ENCODE measurements at places on chromosomes 6 and 20.

GRCh38 chr6:5141046-5141445, 55.9 kb downstream of the PPP1R3G start:
- no peak for DNase-seq
- no peaks in the 10 kb centered on the region for H3K27me3 ChIP-seq
- H3K36me3 ChIP-seq = no peaks in the 10 kb centered on the region
- H3K27ac ChIP-seq = no peak overlapping the region
- no peak overlapping the region for H3K4me3 ChIP-seq

DNA sequence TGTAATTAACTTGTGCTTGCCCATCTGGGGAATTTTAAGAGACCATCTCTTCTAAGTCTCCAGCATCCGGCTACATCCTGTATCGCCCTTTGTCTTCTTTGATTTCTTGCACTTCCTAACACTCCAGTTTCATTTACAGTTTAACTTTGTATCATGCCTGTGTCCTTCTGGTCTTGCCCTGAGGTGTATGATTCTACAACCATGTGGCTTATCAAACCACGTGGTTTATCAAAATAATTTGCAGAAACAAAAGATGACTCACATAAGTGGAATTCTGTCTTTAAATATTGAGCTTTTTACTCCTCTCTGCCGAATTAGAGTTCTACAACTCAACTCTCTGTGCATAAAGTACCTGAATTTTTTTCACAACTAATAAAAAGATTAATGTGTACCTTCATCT, 580.7 kb downstream of the KIF16B start:
- no peak overlapping the region for H3K4me3 ChIP-seq
- no peaks in the 10 kb centered on the region for H3K36me3 ChIP-seq
- DNase-seq = no peak
- no peaks in the 10 kb centered on the region for H3K27me3 ChIP-seq

GRCh38 chr6:15352845-15353244, 107.0 kb downstream of the JARID2 start:
- DNase-seq = no peak
- peaks cover 3% of the 10 kb centered on the region for H3K4me1 ChIP-seq
- H3K27ac ChIP-seq = no peak overlapping the region
- no peaks in the 10 kb centered on the region for H3K27me3 ChIP-seq
- H3K36me3 ChIP-seq = no peaks in the 10 kb centered on the region
- no peak overlapping the region for H3K4me3 ChIP-seq

GRCh38 chr20:23049201-23050075, at the start of gene THBD:
Gene THBD, minus strand, starts transcription at chr20:23049672. Its CDS starts 168 bp downstream, at chr20:23049504.
- peak within 1 kb of the TSS; percentile 91 for H3K27ac ChIP-seq
- no peaks in the 10 kb centered on the region for H3K27me3 ChIP-seq
- peaks cover 23% of the 10 kb centered on the region for H3K4me1 ChIP-seq
- H3K36me3 ChIP-seq = no peaks in the 10 kb centered on the region
- peak within 1 kb of the TSS; percentile 67 for H3K4me3 ChIP-seq

DNA sequence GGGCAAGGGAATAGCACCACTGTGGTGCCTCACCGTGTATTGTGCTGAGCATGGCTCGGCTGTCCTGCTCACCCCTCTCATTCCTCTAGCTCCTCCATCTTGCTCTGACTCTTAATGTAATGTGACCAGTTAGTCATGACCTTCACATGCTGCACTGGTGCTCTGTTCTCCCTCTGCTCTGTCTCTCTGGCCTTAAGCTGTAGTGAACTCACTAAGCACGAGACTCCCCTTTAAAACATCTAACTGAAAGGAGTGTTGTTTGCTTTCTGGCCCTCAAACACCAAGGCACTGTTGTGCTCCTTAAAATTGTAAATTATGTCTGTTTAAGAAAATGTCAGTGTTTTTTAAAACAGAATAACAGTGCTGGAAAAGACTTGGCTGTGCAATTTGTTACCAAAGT, 140.4 kb downstream of the HDGFL1 start:
- H3K36me3 ChIP-seq = no peaks in the 10 kb centered on the region
- no peak overlapping the region for H3K27ac ChIP-seq
- H3K27me3 ChIP-seq = no peaks in the 10 kb centered on the region
- peaks cover 9% of the 10 kb centered on the region for H3K4me1 ChIP-seq

DNA sequence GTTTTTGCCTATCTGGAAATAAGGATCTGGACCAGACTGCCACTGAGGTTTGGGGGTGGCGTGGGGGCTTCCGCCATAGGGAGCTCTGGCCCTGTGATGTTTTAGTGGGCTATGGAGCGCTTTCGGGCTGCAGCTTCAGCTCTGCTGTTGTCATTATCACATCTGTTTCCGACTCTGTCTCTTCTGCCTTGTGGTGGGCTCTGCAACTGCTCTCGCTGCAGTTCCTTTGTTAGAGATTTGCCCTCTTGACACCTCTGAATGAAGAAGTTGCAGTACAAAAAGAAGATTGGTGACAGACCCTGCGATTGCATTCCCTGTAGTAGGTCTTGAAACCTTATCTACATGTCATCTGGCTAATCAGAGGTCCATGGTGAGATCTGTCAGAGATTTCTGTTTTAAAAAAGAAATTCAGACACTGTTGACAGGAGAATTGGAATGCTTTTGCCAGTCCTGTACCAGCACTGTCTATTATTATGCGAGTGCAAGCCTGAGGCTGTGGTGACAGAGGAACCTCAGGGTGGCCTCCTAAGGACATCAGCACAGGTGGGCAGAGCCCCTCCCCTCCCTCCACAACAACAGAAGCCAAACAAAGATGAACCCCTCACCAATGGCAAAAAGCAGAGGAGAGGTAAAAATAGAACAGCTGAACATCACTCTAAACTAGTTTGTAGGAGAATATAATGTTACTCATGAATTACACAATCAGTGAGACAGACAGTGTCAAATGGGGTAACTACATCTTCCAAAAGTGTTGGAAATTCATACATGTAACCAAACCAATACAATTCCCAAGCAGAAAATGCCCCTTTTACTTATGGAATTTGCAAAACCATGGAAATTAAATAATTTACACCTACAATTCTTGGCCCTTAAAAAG, 63.5 kb upstream of the DEFB112 start:
- H3K27ac ChIP-seq = no peak overlapping the region
- DNase-seq = no peak
- H3K36me3 ChIP-seq = no peaks in the 10 kb centered on the region
- H3K27me3 ChIP-seq = no peaks in the 10 kb centered on the region

DNA sequence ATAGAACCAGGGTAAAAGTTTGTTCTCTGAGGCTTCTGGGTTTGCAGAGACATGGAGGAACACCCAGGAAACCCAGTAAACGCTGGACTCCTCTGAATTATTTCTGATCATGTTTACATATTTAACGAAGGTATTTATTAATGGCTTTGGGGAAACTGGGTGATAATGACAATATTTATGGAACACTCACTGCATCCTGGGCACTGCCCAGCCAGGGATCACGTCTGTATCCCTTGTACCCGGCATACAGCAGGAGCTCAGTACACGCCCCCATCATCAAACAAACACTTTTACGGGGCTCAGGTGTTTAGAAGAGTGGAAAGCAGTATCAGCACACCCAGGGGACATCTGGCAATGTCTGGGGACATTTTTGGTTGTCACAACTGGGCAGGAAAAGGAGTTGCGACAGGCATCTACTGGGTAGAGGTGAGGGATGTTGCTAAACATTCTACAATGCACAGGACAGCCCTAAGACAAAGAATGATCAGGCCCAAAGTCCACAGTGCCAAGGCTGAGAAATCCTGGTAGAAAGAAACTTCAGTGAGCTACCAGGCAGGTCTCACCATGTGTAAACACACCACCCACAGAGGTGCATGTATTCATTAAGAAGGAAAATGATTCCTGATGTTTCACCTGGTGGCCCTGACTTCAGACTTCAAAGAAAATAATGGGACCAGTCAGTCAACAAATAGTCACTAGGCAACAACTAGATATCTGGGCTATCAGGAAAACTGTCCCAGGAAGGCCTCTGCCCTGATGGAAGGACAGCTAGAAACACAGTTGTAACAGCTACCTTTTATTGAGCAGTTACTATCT, 35.3 kb downstream of the ZMYND8 start:
- no peaks in the 10 kb centered on the region for H3K27me3 ChIP-seq
- no peak overlapping the region for H3K4me3 ChIP-seq
- no peaks in the 10 kb centered on the region for H3K36me3 ChIP-seq
- H3K27ac ChIP-seq = peak overlapping the region; percentile 97

DNA sequence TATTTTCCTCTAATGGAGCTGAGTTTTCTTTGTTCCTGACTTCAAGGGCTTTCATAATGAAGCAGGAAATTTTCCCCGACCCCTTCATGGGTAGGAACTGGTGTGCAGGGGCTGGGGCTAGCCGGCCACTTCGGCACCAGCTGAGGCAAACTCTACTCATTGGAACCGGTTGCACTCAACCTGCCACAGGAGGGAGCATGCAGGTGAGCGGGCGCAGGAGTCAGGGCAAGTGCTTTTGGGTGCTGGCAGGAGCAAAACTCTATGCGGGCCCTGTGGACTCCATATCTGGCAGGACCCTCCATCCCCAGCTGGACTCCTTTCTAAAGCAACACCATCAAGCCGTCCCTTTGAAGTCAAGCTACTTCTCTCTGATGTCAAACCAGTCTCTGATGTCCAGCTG, 244.2 kb downstream of the EPM2A start:
- DNase-seq = no peak
- H3K36me3 ChIP-seq = no peaks in the 10 kb centered on the region
- H3K4me1 ChIP-seq = no peaks in the 10 kb centered on the region
- H3K4me3 ChIP-seq = no peak overlapping the region
- no peak overlapping the region for H3K27ac ChIP-seq
- H3K27me3 ChIP-seq = no peaks in the 10 kb centered on the region

DNA sequence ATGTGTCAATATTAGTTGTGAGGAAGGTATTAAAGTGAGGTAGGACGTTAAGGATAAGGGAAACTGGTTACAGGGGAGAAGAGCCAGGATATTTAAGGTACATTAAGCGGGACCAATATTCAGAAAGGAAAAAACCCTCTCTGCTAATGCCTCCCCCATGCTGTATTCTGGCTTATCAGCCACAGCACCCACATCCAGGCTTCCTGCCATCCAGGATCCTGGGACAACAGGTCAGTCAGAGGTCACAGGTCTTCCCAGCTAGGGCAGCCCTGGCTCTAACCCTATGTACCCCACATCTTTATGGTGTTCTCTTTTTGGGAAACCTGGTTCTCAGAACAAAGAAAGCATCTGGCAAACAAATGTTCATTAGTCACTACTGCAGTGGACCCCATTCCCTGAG, 5.3 kb downstream of the DDRGK1 start:
- no peak for DNase-seq
- H3K27me3 ChIP-seq = no peaks in the 10 kb centered on the region
- H3K4me3 ChIP-seq = no peak overlapping the region
- peaks cover 7% of the 10 kb centered on the region for H3K4me1 ChIP-seq
- no peak overlapping the region for H3K27ac ChIP-seq

- H3K4me1 ChIP-seq = no peaks in the 10 kb centered on the region
- DNase-seq = no peak
- no peaks in the 10 kb centered on the region for H3K27me3 ChIP-seq
- no peaks in the 10 kb centered on the region for H3K36me3 ChIP-seq
- H3K4me3 ChIP-seq = no peak overlapping the region
These were observed 27.3 kb downstream of the RNF182 start for GRCh38 chr6:13952101-13952500.

DNA sequence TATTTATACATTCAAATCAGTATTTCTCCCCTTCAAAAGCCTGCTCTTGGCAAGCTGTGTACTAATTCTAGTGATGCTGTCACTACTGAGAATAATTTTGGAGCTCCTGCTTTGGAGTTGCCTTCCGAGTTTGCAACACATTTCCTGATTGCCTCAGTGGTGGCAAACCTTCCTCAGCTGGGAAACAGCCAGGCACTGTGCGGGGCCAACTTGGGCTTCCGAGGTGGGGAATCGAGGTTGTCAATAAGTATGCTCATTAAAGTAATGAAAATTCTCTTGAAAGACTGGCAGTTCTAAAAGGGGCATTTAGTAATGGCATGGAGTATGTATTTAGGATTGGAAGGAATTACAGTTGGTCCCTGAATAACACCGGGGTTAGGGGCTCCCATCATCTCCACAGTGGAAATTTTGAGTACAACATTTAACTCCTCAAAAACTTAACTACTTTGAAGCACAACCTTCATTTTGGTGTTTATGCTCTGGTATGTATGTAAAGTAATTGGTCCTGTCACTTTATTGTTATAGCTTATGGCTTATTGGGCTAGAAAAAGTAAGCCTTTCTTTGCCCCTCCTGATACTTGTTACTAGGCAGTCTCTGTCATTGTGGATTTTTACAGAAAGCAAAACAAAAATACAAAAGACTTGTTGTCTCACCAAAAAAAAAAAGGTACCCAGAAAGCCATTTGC, 2.7 kb downstream of the PAQR8 start:
- peaks cover 3% of the 10 kb centered on the region for H3K4me1 ChIP-seq
- no peak overlapping the region for H3K4me3 ChIP-seq
- no peak for DNase-seq
- H3K36me3 ChIP-seq = no peaks in the 10 kb centered on the region
- no peak overlapping the region for H3K27ac ChIP-seq

DNA sequence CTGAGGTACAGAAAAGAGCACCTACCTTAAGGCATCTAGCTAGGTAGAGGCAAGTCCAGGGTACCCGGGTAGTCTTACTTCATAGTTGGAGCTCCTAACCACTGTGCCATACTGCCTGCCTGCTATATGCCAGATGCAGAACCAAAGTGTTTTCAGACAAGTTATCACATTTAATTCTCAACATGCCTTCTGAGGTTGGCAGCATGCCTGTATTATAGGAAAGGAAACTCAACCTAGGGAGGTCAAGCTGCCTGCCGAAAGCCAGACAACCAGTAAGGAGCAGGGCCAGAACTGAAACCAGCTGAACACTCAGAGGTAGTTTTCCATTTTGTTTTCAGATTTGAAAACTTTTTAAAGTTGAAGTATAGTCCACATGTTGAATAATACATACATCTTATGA, 5.4 kb downstream of the CTNNBL1 start:
- no peak overlapping the region for H3K27ac ChIP-seq
- H3K27me3 ChIP-seq = no peaks in the 10 kb centered on the region
- no peaks in the 10 kb centered on the region for H3K4me1 ChIP-seq
- DNase-seq = no peak

- no peak overlapping the region for H3K27ac ChIP-seq
- no peaks in the 10 kb centered on the region for H3K27me3 ChIP-seq
- H3K4me3 ChIP-seq = no peak overlapping the region
- peaks cover 6% of the 10 kb centered on the region for H3K4me1 ChIP-seq
- no peaks in the 10 kb centered on the region for H3K36me3 ChIP-seq
These were observed 122.2 kb downstream of the ANKRD60 start for GRCh38 chr20:58106143-58106750.

DNA sequence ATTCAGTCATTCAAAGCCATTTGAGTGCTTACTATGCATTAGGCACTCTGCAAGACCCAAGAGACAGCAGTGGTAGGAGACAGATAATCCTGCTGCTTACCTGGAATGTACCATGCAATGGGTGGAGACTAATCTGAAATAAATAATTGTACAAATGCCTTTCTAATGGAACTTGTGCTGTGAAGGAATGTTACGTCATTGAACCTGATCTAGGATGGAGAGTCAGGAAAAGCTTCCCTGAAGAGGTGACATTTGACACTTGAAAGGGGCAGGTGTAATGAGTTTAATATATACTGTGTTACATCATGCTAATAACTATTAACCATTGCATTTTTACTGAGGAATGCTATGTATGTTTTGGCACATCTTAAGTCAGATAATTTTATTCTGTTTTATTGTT, 491.0 kb upstream of the FLRT3 start:
- no peaks in the 10 kb centered on the region for H3K4me1 ChIP-seq
- no peak overlapping the region for H3K27ac ChIP-seq
- H3K4me3 ChIP-seq = no peak overlapping the region
- no peaks in the 10 kb centered on the region for H3K27me3 ChIP-seq
- DNase-seq = no peak

- DNase-seq = no peak
- no peak overlapping the region for H3K4me3 ChIP-seq
- H3K27me3 ChIP-seq = no peaks in the 10 kb centered on the region
- no peaks in the 10 kb centered on the region for H3K4me1 ChIP-seq
These were observed 168.5 kb downstream of the SCP2D1 start for GRCh38 chr20:18981962-18982539.

Data from ascending aorta (tissue), 2 donors.